ENCODE measurements at places on chromosomes 11 and 22.

- no peak for DNase-seq
Observed at GRCh38 chr22:47673557-47673956, 911.1 kb downstream of the TBC1D22A start.

DNA sequence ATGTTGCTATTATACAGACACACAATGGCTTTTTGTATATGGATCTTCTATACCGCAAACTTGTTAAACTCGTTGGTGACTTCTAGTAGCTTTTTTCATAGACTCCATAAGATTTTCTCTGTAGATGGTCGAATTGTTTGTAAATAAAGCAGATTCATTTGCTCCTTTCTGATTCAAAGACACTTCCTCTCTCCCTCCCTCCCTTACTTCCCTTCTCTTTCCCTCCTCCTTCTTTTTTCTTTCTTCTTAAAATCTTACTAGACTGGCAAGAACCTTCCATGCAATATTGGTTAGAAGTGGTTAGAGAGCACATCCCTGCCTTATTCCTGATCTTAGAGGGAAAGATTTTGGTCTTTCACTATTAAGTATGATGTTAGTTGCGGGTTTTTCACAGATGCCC lies 36.4 kb downstream of the MYEOV start:
- DNase-seq, result no peak

DNA sequence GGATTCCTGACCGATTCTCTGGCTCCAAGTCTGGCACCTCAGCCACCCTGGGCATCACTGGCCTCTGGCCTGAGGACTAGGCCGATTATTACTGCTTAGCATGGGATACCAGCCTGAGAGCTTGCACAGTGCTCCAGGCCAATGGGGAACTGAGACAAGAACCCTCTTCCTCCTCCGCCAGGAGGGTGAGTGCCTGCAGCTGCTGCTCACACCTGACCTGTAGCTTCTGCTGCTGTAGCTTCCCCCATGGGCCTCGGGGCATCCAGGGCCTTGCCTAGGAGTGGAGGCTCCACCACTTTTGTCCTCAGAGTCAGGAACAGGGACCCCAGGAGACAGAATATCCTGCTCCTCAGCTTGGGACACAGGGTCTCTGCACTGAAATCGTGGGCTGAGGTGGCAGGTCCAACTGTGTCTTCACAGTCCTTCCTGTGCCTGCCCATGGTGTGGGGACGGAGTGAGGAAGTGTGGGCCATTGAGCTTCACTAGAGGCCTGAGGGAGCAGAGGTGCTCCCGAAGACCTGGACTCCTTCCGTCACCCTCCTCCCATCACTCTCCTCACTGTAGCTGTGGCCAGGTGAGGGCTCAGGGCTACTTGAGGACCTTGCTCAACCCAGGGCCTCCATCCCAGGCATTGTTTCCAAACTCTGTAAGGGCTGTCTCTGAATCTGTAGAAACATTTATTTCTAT lies 103.8 kb downstream of the ZNF280B start:
- DNase-seq, result no peak

- DNase-seq, result no peak
Observed at GRCh38 chr11:102467853-102468580, 15.5 kb upstream of the TMEM123 start.

DNA sequence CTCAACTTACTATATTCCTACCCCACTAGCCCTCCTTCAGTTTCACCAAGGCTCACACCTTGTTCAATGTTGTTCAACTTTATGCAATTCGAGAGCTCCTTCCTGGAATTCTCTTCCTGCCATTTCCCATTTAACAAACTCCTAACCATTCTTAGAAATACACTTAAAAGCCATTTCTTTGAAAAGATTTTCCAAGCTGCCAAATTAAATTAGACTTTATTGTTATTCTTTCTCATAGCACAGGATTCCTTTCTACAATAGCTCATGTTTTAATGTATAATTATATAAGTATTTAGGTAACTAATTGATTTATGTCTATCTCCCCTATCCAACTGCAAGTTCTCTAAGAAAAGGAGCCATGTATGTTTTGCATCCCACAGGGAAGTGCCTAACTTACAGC lies 52.7 kb upstream of the CTSC start:
- DNase-seq, result no peak

DNA sequence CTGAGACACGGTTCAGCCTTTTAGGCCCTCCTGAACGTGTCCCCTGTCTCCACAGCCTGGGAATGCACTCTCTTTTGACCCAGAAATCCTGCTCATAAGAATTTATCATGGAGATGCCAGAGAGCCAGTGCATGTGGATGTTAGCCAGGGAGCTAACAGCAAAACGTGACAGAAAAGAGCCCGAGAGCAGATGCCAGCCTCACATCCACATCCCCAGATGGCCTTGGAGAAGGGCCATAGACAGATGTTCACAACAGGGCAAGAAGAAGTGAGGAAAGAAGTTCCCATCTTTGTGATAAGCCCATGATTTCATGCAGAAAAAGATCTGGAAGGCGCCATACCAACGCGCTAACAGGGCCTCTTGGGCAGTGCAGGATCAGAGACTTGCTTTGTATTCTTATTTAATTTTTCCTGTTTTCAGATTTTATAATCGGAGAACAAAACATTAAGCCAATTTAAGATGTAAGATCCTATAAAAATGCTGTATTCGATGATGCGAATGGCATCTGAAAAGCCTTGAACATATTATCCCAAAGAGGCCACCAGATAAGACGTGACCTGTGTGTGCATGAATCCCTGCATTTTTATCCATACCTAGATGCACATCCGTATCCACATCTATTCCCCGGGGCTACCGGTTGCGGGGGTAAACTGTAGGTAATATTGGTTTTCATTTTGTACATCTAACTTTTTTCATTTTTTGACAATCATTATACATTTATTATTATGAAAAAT lies 48.7 kb downstream of the IGLL5 start:
- DNase-seq, result no peak

GRCh38 chr11:76665921-76666351 lies 4.6 kb downstream of the LRRC32 start:
- no peak for DNase-seq

- no peak for DNase-seq
Observed at GRCh38 chr11:110713449-110713776, 1.2 kb upstream of the ARHGAP20 start.

GRCh38 chr11:125389339-125390166 lies 106.5 kb downstream of the FEZ1 start:
- DNase-seq, result no peak

GRCh38 chr11:23959462-23959861 lies 537.4 kb upstream of the LUZP2 start:
- DNase-seq, result no peak

- DNase-seq, result no peak
Observed at GRCh38 chr11:110335358-110335757, 38.9 kb upstream of the RDX start.

DNA sequence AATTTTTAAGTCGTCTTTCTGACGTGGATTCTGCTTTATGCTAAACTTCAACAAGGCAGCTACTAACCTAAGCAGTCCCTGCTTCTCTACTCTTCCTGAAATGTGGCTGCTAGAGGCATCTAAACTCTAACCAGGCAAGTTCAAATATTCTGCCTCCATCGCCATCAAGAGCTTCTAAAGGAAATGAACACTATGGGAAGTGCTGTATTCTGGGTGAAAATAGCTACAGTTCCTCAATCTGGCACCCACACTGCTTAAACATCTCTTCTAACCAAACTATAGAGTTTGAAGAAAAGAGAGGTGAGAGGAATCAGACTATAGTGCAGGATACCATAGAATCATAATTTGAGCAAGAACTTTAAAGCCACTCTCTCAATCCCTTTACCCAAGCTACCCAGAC lies 6.3 kb downstream of the NRIP3 start:
- DNase-seq, result no peak

DNA sequence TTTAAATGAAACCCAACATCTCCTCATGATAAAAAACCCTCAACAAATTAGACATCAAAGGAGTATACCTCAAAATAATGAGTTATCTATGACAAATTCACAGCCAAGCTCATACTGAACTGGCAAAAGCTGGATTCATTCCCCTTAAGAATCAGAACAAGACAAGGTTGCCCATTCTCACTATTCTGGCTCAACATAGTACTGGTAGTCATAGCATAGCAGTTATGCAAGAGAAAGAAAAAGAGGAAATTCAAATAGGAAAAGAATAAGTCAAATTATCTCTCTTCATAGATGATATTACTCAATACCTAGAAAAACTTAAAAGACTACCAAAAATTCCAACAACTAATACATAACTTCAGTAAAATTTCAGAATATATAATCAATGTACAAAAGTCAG lies 29.4 kb upstream of the XKR3 start:
- no peak for DNase-seq

- peak; percentile 92 for DNase-seq
Observed at GRCh38 chr11:20488352-20488751, 100.8 kb downstream of the PRMT3 start.

- no peak for DNase-seq
Observed at GRCh38 chr22:24751518-24751917, 23.0 kb downstream of the PIWIL3 start.

DNA sequence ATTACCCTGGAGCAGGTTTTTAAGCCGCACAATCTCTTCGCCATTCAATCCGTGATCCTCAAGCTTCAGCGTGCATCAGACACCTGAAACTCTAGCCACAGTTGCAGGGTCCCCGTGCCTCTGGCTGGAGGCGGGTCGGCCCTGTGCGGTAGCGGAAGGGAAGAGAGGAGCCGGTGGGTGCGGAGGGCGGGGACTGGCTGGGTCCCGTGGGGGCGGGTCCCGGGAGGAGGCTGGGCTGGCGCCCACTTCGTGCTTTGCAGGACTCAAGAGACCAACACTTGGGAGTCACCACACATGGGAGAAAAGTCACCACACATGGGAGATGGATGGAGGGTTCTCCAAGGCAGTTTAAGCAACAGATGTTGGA lies 772 bp downstream of the C22orf15 start:
- DNase-seq, result no peak

- DNase-seq, result no peak
Observed at GRCh38 chr11:70854201-70854600, 398.2 kb downstream of the SHANK2 start.

- DNase-seq, result no peak
Observed at GRCh38 chr11:48141475-48142122, 75.0 kb upstream of the OR4B1 start.

Data from NCI-H1417 treated with DMSO at 0.1 percent for 48 hours (cell line).